IMR-90 (cell line): ENCODE measurements at places on chromosomes 2 and 18. TPM values are rescaled to one million over a fixed set of nuclear protein-coding genes. Genes with fewer than 3 reads are reported as not detected.

The ANKRD36C gene
- total RNA-seq: 27.1 and 32.8 TPM in 2 replicates

The APCDD1 gene
- total RNA-seq: 0.83 and 1.1 TPM in 2 replicates

The HAAO gene
- total RNA-seq: 0.18 TPM in 1 of 2 replicates, not detected in the other

The ALPP gene
- not detected in 2 replicates for total RNA-seq

The UGT1A4 gene
- not detected in 2 replicates for total RNA-seq

The SP5 gene
- total RNA-seq: not detected in 2 replicates

The SIX3 gene
- not detected in 2 replicates for total RNA-seq

The NEURL3 gene
- total RNA-seq: not detected in 2 replicates

The B3GNT2 gene
- total RNA-seq: 11.1 and 12.2 TPM in 2 replicates
